ENCODE measurements at places on chromosomes 7 and 10. TPM values are rescaled to one million over a fixed set of nuclear protein-coding genes. Genes with fewer than 3 reads are reported as not detected.

Gene MAGI2
- 0.26 TPM for total RNA-seq

Gene ADIRF
- total RNA-seq: 26.0 TPM

Gene MYL10
- total RNA-seq: not detected

Gene LRGUK
- 0.13 TPM for total RNA-seq

Gene TDRD1
- not detected for total RNA-seq

Gene EFCAB10
- not detected for total RNA-seq

Gene ZNF138
- 3.2 TPM for total RNA-seq

Gene HOGA1
- total RNA-seq: 0.77 TPM

Gene FGFBP3
- 0.51 TPM for total RNA-seq

Gene NXPH1
- not detected for total RNA-seq

Gene NEUROG3
- not detected for total RNA-seq

Gene CNPY1
- not detected for total RNA-seq

Gene RAMP3
- 32.3 TPM for total RNA-seq

Gene GPR26
- total RNA-seq: not detected

Gene GTF2IRD1
- total RNA-seq: 6.8 TPM

Gene FGL2
- 0.13 TPM for total RNA-seq

Gene HYAL4
- 0.39 TPM for total RNA-seq

Gene VWC2
- not detected for total RNA-seq

Gene KCND2
- total RNA-seq: 0.13 TPM

Gene LRIT1
- not detected for total RNA-seq
